ENCODE measurements at places on chromosomes 1 and 21.
A peak's percentile ranks its signal among the peaks of the same experiment; 100 is the strongest.

GRCh38 chr21:25639551-25640201 is 618 bp downstream of the JAM2 start:
- DNase-seq, result peak; percentile 72

DNA sequence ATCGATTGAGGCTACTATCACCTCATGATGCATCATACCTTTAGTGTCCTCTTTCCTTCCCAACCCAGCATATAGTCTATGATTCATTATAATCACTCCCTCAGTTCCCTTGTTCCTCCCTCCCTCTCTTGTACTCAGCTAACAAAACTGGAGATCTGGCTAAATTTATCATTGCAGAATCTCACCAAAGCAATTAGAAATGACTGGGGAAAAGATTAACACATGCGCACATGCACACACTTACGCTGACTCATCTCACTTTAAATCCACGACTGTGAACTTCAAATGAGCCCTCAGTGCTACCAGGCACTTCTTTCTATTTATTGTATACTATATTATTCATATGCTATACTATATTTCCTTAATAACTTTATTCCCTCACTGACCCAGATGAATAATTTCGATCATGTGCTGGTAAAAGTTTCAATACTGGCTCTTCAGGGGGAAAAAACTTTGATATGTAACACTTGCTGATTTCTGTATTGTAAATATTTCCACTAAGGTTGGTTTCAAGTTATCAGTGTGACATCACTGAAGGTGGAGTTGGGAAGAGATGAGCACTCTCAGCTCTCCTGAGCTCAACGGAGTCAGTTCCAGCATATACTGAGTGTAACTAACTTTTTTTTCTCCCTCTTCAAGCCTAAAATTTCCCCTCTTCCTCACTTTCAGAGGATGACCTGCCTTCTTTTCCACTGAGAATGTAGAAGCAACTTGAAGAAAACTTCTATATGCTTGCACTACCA is 613.7 kb upstream of the B3GALT2 start:
- no peak for DNase-seq

DNA sequence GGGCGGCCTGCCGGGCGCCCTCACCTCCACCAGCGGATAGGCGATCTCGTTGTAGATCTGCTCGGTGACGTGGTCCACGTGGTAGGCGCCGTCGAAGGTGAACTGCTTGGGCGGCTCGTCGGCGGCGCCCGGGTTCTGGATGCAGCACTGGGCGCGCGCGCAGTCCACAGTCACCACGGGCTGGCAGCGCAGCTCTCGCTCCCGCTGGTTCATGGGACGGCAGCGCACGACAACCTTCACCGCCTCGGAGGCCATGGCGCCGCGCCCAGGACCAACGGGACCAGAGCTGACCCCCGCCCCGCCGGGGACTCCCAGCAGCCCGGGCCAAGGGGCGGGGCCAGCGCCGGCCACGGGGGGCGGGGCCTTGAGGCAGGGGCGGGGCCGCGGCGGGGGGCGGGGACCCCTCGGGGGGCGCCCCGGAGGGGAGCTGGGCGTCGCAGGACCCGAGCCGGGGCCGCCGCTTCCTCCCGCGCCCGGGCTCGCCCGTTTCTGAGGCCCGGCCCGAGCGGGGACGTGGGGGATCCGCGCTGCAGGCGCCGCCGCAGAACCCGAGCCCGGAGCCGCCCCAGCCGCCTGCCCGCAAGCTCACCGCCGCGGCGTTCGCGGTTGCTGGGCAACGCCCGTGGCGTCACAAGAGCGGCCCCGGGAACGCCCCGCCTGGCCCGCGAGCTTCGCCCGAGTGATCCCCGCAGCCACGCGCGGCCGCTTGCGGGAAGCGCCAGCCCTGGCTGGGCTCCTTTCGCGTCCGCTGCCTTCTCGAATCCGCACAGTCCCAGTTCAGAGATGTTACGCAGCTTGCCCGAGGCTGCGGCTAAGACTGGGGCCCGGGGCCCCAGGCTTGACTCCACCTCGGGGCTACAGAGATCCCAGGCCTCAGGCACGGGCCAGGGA is at the start of gene KIF17:
KIF17 (minus strand) TSS at position 556 of the 891 bp plus-strand sequence; CDS start at position 255, 301 bp downstream.
- DNase-seq, result peak; percentile 49

DNA sequence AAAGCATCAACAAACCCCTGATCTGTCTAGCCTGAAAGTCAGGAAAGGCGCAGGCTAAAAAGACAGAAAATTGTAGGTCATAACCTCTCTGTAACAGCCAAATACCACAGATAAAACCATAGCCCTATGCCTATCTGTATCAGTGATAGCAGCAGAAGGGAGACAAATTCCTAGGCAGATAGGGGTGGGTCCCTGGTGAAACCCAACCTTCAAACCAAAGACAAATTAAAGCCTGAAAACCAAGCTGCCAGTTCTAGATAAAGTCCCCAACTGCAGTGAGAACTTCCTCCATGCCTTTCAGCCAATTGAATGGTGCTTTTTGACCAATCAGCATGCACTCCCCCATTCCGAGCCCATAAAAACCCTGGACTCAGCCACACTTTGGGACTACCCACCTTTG is 115.3 kb downstream of the NTPCR start:
- DNase-seq, result no peak

- DNase-seq, result no peak
Measured at GRCh38 chr1:49864581-49864980, 159.2 kb downstream of the AGBL4 start.
